Fibroblast of gingiva (primary cell): ENCODE measurements at places on chromosomes 16 and 17.

- no peak for DNase-seq
These were observed 583.1 kb upstream of the HSBP1 start for GRCh38 chr16:83224642-83225041.

DNA sequence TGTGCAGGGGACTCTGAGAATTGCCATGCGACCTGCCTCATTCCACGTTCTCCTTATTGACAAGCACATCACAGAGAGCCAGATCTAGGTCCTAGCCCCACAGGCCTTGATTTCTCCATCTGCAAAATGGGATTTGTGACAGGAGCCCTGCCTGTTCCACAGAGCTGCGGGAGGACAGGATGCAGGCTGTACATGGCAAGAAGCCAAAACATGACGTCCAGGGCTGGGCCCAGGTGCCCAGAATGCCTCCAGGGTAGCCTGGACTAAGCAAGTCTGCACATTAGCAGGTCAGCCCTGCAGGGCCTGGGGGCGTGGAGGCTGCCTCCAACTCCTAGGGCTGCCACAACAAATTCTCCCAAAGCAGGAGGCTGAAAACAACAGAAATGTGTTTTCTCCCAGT, 235.7 kb upstream of the SDK2 start:
- no peak for DNase-seq

GRCh38 chr16:81447383-81448101, 2.9 kb downstream of the CMIP start:
- no peak for DNase-seq

- no peak for DNase-seq
These were observed 11.9 kb downstream of the CTRL start for GRCh38 chr16:67919622-67920221.

DNA sequence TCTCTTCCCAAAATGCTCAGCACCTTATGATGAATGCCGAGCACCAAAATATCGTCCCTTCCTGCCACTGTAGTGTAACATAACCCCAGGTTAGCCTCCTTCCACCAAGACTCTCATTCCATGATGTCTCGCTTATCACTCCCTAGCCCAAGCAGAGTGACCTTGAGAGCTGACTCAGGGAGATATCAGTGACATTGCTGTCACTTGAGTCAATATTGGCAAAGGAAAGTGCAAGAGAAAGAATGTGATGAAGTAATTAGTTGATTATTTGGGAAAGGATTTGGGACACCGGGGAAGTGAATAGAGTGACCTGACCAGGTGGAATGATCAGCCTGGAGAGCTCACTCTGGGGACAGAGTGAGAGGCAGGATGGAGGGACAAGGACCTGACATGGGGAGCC, 2.6 kb upstream of the ANKFN1 start:
- no peak for DNase-seq

GRCh38 chr16:71689901-71690300, 34.6 kb downstream of the PHLPP2 start:
- DNase-seq: no peak

GRCh38 chr17:76485569-76485968, 15.7 kb downstream of the RHBDF2 start:
- no peak for DNase-seq

DNA sequence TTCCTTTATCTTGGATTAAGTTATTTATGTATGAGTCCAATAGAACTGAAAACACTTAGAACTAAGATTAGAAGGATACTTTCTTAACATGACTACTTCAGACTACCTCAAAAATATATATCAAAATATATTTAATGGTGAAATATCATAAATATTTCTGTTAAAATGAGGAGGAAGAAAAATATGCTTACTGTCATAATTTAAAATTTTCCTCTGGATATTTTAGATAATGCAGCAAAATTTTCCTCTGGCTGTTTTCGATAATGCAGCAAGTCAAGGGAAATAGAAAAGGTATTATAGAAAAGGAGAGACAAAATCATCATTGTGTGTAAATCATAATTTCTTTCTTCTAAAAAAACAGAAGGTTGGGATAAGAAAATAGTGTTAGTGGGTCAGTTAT, 263.3 kb downstream of the HS3ST3A1 start:
- DNase-seq: no peak

DNA sequence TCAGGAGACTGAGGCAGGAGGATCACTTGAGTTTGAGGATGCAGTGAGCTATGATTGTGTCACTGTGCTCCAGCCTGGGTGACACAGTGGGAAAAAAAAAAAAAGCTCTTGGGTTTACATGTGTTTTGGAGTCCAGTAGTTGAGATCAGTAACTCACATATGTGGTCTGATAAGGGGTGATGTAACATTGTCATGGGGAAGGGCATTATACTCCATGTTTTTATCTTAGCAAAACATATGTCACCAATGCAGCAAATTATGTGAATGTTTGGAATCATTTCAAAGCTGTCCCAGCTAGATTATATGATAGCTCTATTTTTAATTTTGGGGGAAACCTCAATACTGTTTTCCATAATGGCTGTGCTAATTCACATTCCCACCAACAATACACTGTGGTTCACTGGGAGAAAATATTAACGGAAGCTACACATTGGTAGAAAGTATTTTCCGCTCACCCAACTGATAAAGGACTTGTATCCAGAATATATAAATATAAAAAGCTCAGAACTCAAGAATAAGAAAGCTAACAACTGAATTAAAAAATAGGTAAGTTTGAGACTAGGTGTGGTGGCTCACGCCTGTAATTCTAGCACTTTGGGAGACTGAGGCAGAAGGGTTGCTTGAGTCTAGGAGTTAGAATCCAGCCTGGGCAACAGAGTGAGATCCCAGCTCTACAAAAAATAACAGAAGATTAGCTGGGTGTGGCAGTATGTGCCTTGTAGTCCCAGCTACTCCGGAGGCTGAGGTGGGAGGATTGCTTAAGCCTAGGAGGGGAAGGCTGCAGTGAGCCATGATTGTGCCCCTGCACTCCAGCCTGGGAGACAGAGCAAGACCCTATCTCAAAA, 224.1 kb upstream of the TBX2 start:
- no peak for DNase-seq

DNA sequence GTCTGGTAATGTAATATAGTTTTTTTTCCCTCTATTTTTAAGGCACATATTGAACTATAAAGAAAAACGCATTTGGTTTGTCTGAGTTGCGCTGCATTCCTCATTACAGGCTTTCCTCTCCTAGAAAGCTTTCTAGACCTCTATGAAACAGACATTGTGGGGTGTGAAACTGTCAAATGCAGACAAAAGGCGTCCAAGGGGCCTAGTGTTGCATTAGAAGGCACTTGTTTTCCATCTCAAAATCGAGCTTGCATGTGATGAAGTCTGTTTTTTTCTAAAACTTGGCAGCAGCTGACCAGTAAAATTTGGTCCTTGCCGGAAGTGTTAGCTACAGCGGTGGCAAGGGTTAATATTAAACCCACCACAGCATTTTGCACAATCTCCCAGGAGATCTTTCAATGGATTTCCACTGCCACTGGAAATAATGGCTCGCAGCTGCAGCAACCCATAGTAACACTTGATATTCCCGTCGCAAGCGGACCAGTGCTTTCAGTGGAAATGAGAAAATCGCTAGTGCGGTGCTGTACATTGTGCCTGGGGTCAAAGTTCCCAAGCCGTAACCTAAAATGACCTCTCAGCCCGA, 602.6 kb downstream of the KCNJ2 start:
- no peak for DNase-seq

- no peak for DNase-seq
These were observed 16.6 kb upstream of the PDXDC1 start for GRCh38 chr16:14958323-14958600.

- DNase-seq: no peak
These were observed 17.8 kb upstream of the CLEC3A start for GRCh38 chr16:78004517-78004916.

GRCh38 chr17:57530508-57530907, 214.6 kb downstream of the CCDC182 start:
- no peak for DNase-seq

GRCh38 chr17:67824735-67825626, at the start of gene BPTF:
Gene BPTF (plus strand): TSS chr17:67825503. CDS start chr17:67825725, 222 bp downstream.
- DNase-seq: peak; percentile 85

DNA sequence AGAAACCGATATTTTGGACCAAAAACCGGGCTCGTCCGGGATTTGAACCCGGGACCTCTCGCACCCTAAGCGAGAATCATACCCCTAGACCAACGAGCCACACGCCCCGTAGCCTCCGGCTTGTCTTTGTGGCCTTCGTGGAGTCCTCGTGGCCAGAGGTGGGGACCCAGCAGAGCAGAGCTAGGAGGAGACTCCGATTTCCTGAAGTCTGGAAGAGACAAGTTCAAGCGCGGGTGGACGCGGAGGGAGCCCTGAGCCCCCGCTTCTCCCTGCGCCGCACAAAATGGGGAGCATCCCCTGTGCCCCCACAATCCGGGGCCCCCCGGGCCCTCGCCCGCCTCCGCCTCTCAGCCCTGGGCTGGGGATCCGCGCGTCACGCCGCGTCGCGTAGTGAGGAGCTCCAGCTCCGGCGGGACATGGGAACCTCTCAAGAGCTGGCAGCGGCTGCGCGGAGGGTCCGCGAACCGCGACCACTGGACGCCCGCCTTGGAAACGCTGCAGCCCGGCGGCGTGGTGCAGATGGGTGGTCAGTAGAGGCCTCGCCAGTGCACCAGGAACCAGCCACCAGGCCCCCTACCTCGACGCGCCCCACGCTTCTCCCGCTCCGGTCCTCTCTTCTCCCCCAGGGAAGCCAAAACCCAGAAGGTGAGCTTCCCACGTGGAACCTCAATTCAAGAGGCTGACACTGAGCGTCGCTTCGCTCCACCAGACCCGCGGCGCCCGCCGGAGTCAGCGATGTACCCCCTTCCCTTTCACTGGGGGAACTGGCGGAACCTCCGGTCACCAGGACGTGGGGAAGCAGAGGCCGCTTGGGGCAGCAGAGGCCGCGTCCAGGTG, 5.2 kb upstream of the OR1F1 start:
- DNase-seq: peak; percentile 49

- no peak for DNase-seq
These were observed 80.8 kb upstream of the TRAP1 start for GRCh38 chr16:3797904-3798811.

GRCh38 chr16:78804058-78804735, 704.7 kb downstream of the WWOX start:
- no peak for DNase-seq

DNA sequence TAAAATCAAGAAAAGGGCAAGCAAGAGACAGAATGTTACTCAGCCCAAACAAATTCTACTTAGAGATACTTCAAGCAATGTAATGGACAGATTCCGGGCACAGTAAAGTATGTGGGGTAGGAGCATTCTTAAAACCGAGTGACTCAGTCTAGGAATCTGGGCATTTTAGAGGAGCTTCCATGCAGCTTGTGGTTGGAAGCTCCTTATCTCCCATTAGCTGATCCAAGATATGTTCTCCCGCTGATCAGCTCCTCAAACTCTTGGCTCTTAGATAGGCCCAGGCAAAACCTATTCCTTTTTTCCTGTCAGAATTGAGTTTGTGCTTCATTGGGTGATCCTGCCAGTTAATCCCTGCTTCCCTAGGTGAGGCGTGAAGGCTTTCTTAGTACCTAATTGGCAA, 303.3 kb downstream of the CEP112 start:
- no peak for DNase-seq

DNA sequence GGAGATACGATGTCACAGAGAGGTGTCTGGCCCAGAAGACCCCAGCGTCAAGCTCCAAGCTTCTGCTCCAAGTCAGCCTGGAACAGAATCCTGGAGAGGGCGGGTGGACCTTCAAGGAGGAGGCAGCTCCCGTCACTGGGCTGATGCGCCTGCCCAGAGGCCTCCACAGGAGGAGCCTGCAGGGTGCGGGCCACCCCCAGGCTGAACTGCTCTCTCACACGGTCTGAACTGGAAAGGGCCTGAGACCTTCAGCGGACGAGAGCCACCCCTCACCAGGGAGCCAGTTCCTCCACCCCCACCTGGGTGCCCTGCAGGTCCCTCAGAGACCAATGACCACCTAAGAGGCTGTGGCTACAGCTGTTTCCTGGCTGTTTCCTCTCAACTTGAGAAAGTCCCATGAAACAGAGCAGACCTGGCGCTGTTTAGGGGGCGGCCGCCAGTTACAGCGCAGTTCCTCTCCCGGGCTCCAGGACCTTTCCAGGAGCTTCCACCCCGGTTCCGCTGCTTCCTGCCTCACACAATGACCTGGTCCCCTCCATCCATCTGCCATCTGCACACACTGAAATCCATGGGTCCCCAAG, 36.0 kb upstream of the KLHDC4 start:
- DNase-seq: no peak

DNA sequence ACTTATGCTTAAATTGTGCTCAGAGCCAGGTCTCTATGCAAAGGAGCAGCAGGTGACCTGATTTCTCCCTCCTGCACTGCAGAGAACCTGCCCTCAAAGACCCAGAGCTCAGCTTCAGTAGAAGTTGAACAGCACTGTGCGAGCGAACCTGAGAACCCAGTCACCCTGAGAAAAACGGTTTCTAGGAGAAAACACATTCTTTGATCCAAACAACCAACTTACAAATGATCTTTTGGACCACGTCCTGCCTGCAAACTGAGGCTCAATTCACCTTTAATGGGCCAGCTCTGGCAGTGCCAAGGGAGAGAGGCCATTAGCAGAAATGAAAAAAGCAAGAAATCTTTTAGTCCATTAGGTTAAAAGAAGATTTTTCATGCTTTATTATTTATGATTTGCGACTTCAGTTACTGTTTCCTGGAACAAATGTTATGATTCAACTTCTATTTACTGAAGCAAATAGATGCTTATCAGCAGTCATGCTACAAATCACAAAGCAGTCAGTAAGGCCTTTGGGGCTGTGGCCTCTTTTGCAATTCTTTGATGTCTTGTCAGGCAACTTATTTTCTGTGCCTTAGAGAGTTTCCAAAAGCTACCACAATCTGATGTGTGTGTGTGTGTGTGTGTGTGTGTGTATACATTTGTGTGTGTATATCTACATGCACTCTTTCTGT, 65.7 kb upstream of the LRRC37A3 start:
- DNase-seq: no peak

GRCh38 chr16:88068476-88069396, 117.5 kb downstream of the BANP start:
- no peak for DNase-seq

GRCh38 chr16:3282103-3282729, 1.1 kb upstream of the ZNF263 start:
- no peak for DNase-seq

DNA sequence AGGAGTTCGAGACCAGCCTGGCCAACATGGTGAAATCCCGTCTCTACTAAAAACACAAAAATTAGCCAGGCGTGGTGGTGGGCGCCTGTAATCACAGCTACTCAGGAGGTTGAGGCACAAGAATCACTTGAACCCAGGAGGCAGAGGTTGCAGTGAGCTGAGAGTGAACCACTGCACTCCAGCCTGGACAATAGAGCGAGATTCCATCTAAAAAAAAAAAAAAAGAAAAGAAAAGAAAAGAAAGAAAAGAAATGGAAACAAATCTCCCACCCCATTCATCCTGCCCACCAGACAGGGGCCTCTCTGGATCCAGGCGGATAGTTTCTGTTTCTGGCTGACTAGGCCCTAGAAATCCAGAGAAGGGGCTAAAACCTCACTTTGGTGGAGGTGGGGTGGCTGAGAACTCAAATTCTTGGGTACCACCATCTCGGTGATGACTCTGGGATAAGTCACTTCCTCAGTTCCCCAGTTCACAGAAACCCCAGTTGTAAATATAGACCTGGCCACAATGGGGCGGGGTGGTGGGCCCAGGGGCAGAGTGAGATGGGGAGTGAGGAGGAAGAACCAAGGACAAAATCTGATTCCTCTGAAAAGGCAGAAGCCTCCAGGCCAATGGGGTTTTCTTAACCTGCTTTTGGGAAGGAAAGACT, 22.2 kb downstream of the SOCS1 start:
- no peak for DNase-seq

GRCh38 chr17:57862694-57863667, 13.1 kb upstream of the MRPS23 start:
- no peak for DNase-seq
